ENCODE measurements at places on chromosomes 11 and 22.
A peak's percentile ranks its signal among the peaks of the same experiment; 100 is the strongest.

GRCh38 chr11:94909371-94909820 is 64.0 kb downstream of the CWC15 start:
- peak; percentile 49 for DNase-seq

DNA sequence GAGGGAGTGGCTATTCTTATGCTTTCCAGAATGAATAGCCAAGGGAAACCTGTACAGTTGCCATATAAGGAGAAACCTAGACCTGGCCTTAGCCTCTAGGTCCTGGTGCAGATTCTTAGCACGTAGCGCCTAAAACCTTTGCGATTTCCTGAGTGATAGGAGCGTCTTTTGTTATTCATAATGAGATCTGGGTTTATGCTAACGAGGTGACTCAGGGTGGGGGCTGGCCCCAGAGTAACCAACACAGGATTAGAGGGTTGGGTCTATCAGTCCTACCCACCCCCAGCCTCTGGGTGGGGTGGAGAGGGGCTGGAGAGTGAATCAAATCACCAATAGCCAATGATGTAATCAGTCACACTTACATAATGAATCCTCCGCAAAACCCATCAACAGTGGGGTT is 73.4 kb upstream of the PARVG start:
- no peak for DNase-seq

DNA sequence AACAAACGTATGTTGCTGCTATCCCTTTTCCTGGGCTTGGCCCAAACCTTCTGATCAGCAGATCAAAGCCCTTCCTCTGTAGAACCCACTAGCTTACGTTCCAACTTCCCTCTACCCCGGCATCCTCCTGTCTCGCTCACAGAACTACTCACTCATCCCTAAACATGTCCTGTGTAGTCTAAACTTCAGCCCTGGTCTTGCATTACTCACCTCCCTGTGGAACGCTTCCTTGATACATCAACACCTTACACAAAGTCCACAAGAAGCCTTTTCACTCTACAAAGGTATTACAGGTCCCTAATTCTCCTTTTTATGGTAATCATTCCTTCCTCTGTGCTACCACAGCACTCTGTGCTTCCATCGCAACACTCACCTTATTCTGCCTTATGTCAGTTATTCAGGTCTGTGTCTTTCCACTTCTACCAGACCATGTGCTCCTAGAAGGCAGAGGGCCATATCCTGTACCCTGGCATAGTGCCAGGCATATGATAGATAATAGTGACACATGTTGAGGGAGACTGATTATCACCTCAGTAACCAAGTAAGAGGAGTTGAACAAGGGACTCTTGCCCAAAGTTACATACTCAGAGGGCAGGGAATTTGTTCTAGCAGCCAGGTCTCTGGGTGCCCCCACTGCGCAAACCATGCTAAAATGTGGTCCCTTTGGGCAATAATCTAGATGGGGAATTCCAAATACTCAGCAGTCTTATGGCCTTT is 41.6 kb downstream of the USP35 start:
- DNase-seq, result no peak

- DNase-seq, result no peak
These were observed 25.4 kb downstream of the LARGE2 start for GRCh38 chr11:45947885-45948284.

DNA sequence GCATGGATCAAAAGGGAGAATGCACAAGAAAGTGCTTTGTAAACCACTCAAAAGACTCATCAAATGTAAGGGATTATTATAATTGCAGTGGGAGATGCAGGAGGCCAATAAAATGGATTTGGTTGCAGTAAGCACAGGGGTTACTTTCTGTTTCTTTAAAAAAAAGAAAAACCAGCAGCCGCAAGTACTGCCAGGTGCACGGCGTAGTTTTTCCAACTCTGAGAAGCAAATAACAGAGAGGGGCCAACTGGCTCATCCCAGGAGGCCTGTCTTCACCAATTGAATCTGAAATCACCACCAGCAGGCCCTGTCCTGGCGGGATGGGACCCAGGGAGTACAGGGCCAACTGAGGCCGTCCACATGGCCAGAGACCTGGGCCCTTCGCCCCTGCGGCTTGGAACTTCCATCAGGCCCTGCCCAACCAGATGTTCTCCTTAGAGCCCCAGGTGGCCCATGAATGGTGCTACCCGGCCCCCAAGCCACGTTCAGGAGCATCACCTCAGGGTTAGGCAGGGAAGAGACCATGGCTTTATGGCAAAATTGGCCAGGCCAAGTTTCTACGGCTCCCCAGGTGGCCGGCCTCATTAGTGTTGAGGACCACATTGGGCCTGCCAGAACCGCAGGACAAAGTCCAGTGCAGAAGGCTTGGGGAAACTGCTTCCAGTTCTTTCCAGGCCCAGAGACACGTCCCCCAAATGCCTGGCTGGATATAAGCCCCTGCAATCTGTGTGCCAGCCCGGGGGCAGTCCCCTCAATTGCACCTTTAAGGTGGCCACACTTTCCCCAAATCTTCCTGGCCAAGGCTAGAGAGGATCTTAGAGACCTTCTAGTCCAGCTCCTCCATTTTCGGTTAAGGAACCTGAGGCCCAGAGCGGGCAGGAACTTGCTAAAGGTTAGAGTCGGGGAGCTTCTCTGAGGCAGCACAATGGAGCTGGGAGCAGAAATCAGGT is 61.7 kb downstream of the CHRDL2 start:
- no peak for DNase-seq

DNA sequence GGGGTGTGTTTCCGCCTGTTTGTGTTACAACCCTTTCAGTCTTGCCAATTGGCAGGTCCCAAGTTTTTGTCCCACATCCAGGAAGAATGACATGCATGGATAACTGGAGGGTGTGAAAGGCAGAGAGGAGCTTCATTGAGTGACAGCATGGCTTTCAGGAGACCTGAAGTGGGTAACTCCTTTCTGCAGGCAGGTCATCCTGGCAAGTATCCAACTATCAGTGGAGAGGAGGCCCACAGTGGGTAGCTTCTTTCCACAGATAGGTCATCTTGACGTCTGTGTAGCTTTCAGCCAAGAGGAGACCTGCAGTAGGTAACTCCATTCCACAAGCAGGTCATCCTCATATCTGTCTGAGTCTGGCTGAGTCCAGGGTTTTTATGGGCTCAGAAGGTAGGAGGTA is 1268.8 kb upstream of the CNTN5 start:
- DNase-seq, result no peak

All from Kasumi-1 (cell line).